ENCODE measurements at places on chromosomes 1 and 21.

GRCh38 chr1:30976143-30976542, 67.6 kb upstream of the SDC3 start:
- no peak for DNase-seq

DNA sequence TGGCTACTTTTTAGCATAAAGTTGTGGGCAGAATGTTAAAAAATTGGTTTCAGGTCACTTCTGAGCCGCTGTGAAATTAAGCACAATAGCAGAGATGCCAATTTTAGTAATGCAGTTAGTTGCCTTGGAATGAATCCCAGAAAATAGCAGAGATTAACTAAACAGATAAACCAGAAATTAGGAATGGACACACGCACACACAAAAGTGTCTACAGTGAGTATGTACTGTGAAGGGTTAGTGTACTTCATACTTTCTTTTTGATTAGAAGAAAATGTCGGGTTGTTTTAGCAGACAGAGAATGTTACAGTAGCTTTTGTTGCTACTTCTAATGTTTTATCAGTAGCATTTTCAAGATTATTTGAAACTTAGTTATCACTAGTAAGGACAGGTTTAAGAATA, 106.7 kb downstream of the LEPR start:
- no peak for DNase-seq

DNA sequence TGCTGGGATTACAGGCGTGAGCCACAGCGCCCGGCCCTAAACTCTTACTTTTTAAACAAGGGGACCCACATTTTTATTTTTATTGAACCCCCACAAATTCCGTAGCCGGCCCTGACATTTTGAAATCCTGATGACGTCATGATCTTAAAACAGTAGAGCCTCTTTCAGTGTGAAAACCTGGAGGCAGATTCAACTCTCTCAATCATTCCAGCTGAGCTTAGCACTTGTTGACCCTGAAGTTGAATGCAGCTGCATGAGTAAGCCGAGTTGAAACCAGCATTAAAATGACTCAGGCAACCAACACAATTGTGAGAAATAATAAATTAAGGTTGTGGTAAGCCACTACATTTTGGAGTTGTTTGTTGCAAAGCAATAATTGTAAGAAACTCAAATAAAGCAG, 93.9 kb upstream of the ADGRL4 start:
- DNase-seq, result no peak

DNA sequence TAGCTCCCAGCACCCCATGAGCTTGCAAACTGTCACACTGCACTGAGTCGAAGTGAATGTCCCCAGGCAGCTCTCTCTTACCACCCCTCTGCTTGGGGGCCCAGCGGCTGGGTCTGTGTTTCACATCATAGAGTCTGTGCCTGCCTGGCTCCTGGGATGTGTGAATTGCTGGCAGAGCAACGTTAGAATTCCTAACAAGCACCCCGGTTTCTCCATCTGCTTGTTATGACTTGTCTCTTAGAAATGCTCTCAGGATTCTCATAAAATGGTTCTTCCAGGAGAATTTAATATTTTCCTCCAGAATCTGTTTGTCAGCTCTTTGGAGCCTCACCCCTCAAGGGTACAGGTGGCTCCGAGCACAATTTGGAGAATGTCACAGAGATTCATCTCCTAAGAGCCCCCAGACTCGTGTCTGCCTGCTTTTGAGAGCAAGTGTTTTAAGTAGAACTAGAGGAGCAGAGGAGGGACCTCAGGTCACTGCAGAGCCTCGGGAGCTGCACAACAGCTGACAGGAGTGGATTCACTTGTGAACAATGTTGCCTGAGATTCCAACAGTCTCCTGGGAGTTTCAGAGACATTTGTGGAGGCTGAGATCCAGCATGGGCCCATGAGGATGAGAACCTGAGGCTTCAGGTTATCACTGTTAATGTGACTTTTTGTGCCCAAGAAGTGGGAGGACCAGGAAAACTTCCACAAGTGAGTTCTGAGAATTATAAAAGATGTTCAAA, 131.5 kb downstream of the KCNJ6 start:
- no peak for DNase-seq

DNA sequence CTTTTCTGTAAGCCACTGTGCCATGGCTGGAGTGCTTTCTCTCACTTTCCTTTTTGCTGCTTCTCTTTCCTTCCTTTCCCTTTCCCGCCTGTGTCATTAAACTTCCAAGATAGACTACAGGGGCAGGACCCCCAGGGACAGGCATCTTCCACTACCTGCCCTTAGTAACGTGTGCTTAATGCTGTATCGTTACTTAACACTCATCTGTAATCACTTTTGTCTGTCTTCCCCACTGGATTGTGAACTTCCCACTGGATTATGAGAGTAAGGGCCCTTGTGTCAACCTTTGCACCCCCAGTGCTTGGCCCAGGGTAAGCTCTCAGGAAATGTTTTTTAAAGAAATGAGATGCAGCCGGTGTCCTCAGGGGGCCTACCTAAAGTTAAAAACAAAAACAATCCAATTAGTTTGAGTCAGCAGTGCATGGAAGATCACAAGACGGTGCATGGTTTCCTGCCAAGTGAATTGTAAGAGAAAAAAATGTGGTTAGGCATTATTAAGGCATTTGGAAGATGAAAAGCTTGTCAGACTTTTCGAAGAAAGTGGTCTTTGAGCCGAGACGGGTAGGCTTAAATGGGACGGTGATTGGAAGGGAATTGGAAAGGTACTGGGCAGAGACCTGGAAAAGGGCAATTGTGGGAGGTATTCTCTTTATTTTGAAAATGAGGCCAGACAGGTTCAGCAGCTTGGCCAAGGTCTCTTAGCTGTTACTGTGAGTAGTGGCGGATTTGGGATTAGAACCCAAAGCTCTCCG, 958 bp downstream of the LYPLAL1 start:
- no peak for DNase-seq

DNA sequence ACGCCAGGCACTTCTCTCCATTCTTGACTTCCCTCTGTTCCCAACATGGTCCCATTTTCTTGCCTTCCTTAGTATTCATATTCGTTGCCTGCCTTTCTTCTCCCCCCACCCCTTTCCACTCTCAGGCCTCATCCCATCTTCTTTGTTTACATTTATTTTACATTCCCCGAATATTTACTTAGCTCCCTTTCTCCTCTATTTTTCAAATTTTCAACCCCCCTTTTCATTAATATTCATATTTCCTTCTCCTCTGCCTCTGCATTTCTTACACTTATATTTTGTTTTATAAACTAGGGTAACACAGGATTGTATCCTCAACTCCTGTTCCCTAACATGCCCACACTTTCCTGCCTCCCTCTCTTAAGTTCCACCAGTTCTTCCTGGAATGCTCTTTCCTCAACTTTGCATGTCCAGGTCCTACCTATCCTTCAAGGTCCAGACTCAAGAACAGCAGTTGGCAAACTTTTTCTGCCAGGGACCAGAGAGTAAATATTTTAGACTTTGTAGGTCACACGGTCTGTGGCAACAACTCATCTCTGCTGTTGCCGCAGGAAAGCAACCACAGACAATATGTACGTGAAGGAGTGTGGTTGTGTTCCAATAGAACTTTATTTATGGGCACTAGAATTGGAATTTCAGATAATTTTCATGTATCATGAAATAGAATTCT, 29.8 kb upstream of the A3GALT2 start:
- DNase-seq, result no peak

DNA sequence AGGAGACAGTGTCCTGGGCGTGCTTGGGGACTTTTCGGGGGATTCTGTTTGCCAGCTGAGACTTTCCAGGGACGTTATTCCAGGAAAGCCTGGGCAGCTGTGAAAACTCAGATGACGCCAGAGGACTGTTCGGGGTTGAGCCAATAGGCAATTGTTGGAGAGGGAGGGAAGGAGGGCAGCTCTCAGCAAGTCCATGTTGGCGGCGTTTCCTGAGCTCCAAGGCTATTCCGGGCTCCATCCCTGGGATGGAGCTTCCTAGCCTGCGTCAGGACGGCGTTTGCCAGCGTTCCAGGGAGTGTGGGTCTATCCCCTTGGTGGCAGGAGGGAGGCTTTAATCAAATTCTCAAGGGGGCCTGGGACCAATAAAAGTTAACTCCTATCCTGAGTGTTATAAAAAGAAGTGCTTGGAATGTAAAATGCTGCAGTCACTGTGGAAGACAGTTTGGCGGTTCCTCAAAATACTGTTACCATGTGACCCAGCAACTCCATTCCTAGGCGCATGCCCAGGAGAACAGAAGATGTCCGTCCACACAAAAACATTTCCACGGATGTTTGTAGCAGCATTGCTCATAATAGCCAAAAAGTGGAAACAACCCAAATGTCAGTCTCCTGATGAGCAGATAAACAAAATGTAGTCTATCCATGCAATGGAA, 15.2 kb downstream of the SLC27A3 start:
- peak; percentile 84 for DNase-seq

- no peak for DNase-seq
These were observed 3.8 kb downstream of the LDLRAD2 start for GRCh38 chr1:21815724-21816321.

DNA sequence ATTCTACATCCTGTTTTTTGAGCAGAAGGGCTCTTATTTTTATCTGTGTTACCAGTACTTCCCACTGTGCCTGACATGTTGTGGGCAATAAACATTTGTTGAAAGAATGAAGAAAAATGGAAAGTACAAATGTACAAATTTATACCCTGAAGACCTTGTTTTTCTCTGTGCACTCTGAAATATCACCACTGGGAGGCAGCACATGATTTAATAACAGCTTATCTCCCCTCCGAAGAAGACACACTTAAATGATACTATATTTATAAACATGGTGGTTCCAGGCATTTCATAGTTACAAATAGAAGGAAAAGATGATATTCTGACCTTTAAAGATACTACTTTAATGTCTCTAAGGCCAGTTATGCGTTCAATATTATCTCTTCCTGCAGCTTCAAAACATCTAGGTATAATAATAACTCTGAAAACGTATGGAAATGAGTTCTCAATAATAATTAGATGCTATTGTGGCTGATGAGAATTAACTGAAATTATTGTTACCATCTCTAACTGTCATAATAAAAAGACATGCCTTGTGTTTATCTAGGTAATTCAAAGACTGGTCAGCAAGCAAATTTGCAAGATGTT, 12.8 kb downstream of the DYNLT5 start:
- no peak for DNase-seq

- DNase-seq, result no peak
These were observed 8.9 kb upstream of the VWA5B1 start for GRCh38 chr1:20281801-20282200.

GRCh38 chr1:34982820-34983376, 2.2 kb downstream of the TMEM35B start:
- DNase-seq, result no peak

Data from left ventricle myocardium inferior (tissue), 1 donor.